ENCODE measurements at places on chromosomes 1 and 21. TPM values are rescaled to one million over a fixed set of nuclear protein-coding genes. Genes with fewer than 3 reads are reported as not detected.

The LZIC gene
- 26.6 TPM for total RNA-seq

The MACO1 gene
- total RNA-seq: 14.4 TPM

The NDUFV3 gene
- 81.7 TPM for total RNA-seq

The NECAP2 gene
- 86.5 TPM for total RNA-seq

The LENEP gene
- not detected for total RNA-seq

The REN gene
- not detected for total RNA-seq

The OR2L13 gene
- total RNA-seq: not detected

The DTL gene
- 1.3 TPM for total RNA-seq

The GJA5 gene
- 2.0 TPM for total RNA-seq

The LCE1A gene
- not detected for total RNA-seq

The CDCA8 gene
- 1.5 TPM for total RNA-seq

The ALX3 gene
- not detected for total RNA-seq
